ENCODE measurements at places on chromosomes 1 and 21.
A peak's percentile ranks its signal among the peaks of the same experiment; 100 is the strongest.

DNA sequence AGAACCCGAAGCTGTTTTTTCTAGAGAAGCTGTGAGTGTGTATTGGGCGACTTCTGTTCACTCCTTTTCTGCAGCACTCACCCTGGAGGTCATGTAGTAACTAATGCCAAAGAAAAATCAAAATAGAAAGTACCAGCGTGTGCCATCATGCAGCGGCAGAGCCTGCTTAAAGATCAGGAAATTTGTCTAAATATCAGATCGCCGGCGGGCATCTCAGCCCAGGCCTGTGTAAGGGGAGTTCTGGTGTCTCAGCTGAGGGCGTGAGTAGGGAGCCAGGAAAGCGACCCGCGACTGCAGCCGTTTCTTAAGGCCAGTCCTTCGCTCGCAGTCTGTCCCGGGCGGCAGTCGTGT, 768 bp downstream of the EDARADD start:
- DNase-seq: no peak

GRCh38 chr1:157969697-157970485, 23.6 kb upstream of the KIRREL1 start:
- DNase-seq: no peak

DNA sequence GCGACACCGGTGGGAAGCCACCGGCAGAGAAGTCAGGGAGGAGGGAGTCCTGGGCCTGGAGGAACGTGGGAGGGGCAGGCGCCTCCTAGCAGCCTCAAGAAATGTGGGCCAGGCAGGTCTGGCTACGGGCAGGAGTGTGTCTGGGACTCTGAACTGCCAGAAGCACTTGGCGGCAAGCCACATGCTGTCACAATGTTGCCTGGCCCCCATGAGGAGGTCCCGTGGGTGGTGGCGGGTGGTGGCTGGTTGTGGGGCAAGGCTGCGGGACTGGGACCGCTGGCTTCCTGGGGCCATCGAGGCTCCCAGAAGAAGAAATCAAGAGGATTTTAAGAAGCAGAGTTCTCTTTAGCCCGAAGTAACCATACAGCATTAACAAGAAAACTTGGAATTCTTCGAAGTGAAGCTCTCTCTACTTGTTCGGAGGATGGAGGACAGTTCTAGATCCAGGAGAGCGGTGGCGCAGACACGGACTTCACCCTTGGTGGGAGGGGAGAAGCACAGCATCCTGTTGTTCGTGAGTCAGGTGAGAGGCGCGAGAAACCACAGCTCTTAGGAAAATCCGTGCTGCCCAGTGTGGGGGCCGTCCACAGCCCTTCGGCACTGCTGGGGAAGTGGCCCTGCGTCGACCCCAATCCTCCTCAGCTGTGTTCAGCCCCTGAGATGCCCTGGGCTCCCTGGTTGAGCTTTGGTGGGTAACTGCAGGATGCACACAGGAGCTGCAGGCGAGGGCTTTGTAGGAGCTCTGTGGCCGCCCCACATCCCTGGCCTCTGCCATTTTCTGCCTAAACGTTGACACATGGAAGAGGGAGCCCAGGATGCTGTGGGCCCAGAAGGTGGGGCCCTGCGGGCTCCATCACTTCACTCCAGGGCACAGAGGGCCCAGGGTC, 12.4 kb downstream of the SKI start:
- peak; percentile 39 for DNase-seq

GRCh38 chr1:99680270-99680669, 34.4 kb downstream of the PALMD start:
- DNase-seq: no peak

DNA sequence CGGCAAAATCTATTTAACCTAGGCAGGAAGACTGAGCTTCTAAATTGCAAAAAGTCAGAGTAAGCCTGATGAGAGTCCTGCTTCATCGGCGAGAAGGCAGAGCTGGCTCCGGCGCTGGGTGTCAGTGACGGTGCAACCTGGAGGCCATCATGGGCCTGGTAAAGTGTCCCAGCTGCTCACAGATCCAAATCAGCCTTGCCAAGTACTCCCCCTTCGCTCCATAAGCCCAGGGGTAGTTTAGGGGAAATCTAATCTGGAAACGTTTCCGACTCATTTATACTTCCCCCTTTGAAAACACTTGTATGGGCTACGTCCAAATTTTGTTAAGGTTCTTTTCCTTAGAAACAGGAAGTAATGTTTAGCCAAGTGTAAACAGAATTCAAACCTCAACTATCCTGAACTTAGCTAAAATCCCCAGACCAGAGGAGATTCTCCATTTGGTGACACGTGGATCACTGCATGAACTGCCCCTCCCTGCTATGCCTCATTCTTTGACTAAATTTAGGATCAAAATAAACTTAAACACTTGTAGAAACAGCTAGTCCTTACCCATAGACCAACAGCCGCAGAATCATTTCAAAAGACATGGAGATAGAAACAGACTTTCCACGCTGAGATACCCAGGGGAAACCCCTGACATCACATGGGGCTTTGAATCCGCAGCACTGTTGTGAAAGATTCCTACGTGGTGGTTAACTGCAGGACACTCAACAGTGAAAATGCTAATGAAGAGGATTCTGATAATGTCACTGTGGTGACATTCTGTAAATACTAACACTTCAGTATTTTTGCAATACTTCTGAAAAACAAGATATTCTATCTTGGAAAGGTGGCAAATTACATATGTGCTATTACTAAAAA, 172.7 kb downstream of the TGFBR3 start:
- DNase-seq: peak; percentile 67

GRCh38 chr21:16492892-16493291, 763.1 kb downstream of the USP25 start:
- DNase-seq: no peak

DNA sequence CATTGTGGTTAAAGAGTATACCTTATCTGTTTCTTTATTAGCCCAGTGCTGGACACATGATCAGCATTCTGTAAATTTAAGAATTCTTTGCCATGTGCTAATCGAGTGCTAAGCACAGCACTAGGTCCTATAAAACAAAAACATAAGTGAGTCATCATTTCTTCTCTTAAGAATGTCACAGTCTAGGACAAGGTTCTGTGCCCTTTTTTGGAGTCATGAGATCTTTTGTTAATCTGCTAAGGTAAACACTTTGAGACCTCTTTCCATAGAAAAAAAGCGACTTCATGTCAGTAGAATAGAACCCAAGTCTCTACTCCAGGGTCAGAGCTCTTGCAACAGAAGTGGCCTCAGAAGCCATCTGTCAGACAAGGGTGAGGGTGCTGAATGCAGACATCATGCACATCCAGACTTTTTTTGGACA, 70.0 kb upstream of the NFIA start:
- no peak for DNase-seq

GRCh38 chr1:37692834-37693175, 489 bp downstream of the CDCA8 start:
- DNase-seq: no peak

DNA sequence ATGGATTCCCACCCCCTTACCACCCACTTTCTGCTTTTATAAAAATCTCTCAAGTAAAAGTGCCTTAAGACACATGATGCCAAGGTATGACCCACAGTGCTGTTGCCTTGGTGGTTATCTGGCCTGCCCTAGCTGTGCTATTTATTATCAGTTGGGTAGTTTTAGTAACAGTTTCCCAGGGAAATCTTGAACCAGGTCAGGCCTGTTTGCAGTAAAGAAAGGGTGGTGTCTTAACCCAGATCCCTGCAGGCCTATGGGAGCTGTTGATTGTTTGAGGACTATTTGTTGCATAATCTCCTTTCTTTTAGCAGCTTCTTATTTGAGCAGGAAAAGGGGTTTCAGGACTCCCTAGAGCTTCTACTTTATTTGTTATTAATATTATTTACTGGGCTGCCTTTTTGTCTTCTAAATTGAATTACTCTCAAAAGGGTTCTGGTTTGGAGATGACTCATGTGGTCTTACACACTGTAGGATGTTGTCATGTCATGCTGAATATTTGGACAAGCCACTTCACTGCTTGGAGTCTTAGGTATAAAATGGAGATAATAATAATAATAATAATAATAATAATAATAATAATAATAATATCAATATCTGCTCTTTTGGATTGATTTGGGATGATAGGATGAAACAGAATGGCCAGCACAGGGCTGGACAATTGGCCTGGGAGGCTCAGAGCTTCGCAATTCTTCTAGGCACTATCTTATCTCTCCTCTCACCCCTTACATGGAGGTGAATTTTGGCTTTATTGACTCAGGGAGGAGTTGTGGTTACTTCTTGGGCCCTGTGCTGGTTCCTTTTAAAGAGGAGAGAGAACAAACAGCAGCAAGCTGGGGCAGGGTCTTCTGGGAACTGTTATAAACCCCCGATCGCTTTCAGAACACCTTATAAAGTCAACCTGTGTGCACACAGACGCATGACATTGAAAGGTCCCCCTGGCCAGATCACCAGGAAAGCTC, 252.1 kb downstream of the PRDM2 start:
- DNase-seq: no peak

GRCh38 chr21:40569357-40569756, 277.6 kb downstream of the DSCAM start:
- no peak for DNase-seq

- peak; percentile 1 for DNase-seq
Measured at GRCh38 chr1:222772996-222773379, 36.0 kb downstream of the FAM177B start.

DNA sequence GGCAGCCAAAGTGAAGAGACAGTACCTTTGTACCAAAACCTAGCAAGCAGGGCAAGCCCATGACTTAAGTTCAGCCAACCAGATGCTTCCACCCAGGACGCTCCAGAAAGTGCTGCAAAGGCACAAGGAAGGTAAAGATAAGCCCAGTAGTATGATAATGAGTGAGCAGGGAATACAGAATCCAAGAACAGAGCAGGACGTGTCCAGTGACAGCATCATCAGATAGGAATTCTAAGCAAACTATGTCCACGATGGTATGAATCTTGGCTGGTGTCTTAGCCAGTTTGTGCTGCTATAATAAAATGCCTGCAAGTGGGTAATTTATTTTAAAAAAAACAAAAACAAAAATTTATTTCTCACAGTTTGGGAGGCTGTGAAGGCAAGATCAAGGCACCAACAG, 13.6 kb downstream of the GJA4 start:
- no peak for DNase-seq

GRCh38 chr1:177848577-177848976, 121.3 kb downstream of the SEC16B start:
- DNase-seq: no peak

GRCh38 chr1:225498549-225499136, 70.8 kb upstream of the LBR start:
- DNase-seq: no peak

DNA sequence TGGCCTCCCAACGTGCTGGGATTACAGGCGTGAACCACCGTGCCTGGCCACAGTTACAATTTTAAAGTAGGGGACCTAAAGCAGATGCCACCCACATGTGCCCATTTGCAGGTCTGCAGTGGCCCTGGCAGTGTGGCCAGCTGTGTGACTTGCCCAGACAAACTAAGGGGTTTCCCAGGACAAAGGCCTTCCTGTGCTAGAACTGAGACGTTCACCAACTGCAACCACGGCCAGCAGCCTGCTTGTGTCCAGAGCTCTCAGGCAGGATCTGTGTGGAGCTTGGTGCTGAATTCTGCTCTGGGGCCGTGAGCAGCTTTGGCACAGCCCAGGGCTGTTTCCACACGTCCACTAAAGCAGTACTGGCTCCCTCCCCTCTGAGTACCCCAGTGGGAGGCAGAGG, 10.6 kb upstream of the PTTG1IP start:
- no peak for DNase-seq

GRCh38 chr1:208974717-208975116, 608.8 kb upstream of the CAMK1G start:
- no peak for DNase-seq

GRCh38 chr21:43740497-43741156, 21.7 kb downstream of the PDXK start:
- DNase-seq: no peak
